ENCODE measurements at places on chromosomes 16 and 17.

GRCh38 chr17:81413497-81414135 lies 18.4 kb downstream of the BAHCC1 start:
- H3K27ac ChIP-seq = no peak overlapping the region
- DNase-seq = no peak
- H3K36me3 ChIP-seq = no peaks in the 10 kb centered on the region
- peaks cover 10% of the 10 kb centered on the region for H3K27me3 ChIP-seq
- H3K4me1 ChIP-seq = peaks cover 82% of the 10 kb centered on the region

GRCh38 chr17:148757-149156 lies 11.4 kb downstream of the SCGB1C2 start:
- no peak overlapping the region for H3K4me3 ChIP-seq
- no peaks in the 10 kb centered on the region for H3K36me3 ChIP-seq
- no peak overlapping the region for H3K27ac ChIP-seq
- peaks cover 3% of the 10 kb centered on the region for H3K4me1 ChIP-seq

DNA sequence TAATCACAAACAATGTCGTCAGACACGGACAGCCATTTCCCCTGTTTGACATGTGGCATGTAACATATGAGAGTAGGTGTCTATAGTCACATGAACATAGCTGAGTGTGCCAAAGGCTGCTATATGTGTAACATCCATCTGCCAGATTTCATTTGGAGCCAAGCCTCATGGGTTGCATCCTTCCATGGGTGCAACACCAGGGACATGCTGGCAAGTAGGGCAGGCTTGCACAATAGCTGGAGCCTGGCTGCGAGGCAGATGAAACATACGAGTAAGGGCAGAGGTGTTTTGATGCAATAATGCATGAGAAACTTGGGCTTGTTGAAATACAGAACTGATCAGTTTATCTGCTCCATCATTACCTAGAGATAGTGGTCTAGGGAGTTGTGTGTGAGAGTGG lies 9.0 kb upstream of the ZNF689 start:
- peaks cover 2% of the 10 kb centered on the region for H3K4me1 ChIP-seq
- no peak overlapping the region for H3K27ac ChIP-seq
- peaks cover 2% of the 10 kb centered on the region for H3K27me3 ChIP-seq

DNA sequence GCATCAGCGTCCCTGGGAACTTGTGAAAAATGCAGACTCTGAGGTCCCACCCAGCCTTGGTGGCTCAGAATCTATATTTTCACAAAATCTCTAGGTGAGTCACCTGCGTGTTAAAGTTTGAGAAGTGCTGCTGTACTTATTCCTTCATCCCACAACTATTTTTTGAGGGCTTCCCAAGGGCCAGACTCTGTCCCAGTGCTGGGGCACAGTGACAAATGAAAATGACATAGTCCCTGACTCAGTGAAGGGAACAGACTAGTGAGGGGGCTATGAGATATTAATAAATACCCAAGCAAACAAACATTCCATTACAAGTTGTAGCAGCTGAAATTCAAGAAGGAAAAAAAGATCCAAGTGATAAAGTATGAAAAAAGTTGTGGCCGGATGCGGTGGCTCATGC lies 9.9 kb upstream of the EMP2 start:
- no peak for DNase-seq
- H3K36me3 ChIP-seq = no peaks in the 10 kb centered on the region
- peaks cover under 1% of the 10 kb centered on the region for H3K4me1 ChIP-seq
- no peak overlapping the region for H3K27ac ChIP-seq
- H3K27me3 ChIP-seq = peaks cover 5% of the 10 kb centered on the region

DNA sequence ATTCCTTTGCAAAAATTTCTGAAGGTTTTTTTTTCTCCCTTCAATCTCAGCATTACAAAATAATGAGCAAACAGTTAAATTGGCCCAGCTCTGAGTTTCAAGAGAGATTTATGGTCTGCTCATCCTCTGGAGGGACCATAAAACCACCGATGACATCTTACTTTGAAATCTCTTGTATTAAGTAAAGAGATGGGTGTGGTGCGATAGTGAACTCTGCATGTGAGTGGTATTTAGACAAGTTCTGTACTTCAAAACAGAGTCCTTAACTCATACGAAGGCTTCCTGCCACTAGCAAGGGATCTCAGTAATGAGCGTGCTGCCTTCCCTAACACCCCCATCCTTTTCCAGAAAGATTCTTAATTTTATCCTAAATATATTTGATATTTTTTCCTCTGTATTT lies 2.1 kb downstream of the FAM20A start:
- peaks cover 40% of the 10 kb centered on the region for H3K27me3 ChIP-seq
- H3K27ac ChIP-seq = peak overlapping the region; percentile 89
- no peaks in the 10 kb centered on the region for H3K36me3 ChIP-seq
- peaks cover 25% of the 10 kb centered on the region for H3K4me1 ChIP-seq

DNA sequence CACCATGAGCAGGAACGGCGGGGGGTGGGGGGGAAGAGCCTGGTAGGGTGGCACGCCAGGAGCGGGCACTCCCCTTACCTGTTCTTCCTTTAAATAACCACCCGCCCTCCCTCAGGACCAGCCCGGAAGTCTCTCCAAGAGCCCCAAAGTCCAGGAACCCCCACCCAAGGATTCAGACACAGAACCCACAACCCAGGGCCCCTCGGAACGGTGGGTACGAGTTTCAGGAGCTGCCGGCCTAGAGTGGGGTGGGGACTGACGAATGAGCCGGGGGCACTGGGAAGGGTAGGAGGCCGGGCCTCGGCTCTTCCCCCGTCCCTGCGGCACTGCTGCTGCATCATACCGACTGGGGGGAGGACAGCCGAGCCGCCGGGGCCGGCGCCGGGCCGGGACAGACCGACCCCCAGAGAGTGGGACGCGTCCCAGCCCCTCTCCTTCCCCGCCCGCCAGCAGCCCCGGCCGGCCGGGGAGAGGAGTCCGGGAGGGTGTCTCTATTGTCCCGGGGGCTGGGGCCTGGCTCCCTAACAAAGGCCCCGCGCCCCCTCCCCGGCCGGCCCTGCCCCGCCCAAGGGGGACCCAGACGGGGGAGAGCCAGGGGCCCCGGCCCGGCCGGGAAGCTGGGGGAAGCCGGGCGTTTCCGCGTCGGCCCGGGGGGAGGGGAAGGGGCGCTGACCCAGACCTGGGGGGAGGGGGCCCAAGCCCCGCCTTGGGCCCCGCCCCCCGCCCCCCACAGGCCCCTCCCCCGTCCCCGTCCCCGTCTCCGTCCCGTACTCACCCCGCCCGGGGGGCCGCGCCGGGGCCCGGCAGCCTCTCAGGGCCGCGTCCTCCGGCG lies 747 bp downstream of the ATXN7L3 start:
- DNase-seq = peak; percentile 81
- no peaks in the 10 kb centered on the region for H3K27me3 ChIP-seq
- peaks cover 25% of the 10 kb centered on the region for H3K4me1 ChIP-seq
- peak overlapping the region; percentile 66 for H3K4me3 ChIP-seq
- peaks cover 37% of the 10 kb centered on the region for H3K36me3 ChIP-seq

DNA sequence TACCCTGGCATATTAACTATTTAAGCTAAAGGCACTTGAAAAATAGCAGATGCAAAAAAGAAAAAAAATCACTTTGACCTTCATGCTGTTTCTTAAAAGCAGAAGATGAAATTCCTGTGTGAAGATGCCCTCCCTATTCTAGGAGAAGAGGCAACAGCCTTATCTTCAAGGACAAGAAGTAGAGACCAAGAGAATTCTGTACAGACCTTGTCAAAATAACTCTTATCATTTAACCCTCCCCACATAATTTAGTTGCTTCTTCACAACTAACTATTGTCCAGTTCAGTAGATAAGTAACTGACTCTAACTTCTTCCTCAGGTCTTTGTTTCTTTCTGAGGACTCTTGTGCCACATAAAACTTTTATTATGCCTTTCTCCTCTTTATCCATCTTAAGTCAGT lies 72.0 kb upstream of the MARCHF10 start:
- no peaks in the 10 kb centered on the region for H3K36me3 ChIP-seq
- no peak overlapping the region for H3K27ac ChIP-seq
- no peak for DNase-seq
- H3K27me3 ChIP-seq = no peaks in the 10 kb centered on the region
- H3K4me1 ChIP-seq = peaks cover 4% of the 10 kb centered on the region
- no peak overlapping the region for H3K4me3 ChIP-seq

GRCh38 chr17:5422505-5422904 lies 2.5 kb downstream of the RPAIN start:
- no peak for DNase-seq
- H3K27me3 ChIP-seq = no peaks in the 10 kb centered on the region
- H3K36me3 ChIP-seq = peaks cover 46% of the 10 kb centered on the region
- H3K27ac ChIP-seq = no peak overlapping the region

DNA sequence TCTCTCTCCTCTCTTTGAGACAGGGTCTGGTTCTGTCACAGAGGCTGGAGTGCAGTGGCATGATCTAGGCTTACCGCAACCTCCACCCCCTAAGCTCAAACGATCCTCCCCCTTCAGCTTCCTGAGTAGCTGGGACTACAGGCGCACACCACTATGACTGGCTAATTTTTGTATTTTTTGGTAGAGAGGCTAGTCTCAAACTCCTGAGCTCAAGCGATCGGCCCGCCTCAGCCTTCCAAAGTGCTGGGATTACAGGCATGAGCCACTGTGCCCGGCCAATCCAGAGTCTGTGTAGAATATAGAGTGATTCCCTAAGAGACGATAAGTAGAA lies 65.8 kb upstream of the RPH3AL start:
- no peak overlapping the region for H3K4me3 ChIP-seq
- H3K27me3 ChIP-seq = no peaks in the 10 kb centered on the region
- no peaks in the 10 kb centered on the region for H3K4me1 ChIP-seq
- no peak overlapping the region for H3K27ac ChIP-seq
- no peak for DNase-seq

DNA sequence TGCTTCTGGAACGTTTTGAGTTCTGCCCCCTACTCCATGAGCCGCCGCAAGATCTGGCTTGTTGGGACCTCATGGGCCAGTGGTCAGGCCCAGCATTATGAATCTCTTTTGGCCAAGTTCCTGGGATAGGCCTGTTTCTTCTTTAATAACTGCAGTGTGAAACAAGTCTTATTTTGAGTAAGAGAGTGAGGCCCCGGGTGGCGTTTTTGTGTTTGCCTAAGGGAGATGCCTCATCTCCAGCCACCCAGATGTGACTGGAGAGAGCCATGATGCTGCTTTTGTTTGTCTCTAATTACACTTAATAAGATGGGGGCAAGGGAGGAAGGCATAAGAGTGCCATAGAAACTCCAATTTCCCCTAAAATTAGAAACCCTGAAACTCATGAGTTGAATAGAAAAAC lies 39.8 kb downstream of the KSR1 start:
- H3K36me3 ChIP-seq = no peaks in the 10 kb centered on the region
- DNase-seq = no peak
- no peaks in the 10 kb centered on the region for H3K27me3 ChIP-seq
- no peak overlapping the region for H3K27ac ChIP-seq

DNA sequence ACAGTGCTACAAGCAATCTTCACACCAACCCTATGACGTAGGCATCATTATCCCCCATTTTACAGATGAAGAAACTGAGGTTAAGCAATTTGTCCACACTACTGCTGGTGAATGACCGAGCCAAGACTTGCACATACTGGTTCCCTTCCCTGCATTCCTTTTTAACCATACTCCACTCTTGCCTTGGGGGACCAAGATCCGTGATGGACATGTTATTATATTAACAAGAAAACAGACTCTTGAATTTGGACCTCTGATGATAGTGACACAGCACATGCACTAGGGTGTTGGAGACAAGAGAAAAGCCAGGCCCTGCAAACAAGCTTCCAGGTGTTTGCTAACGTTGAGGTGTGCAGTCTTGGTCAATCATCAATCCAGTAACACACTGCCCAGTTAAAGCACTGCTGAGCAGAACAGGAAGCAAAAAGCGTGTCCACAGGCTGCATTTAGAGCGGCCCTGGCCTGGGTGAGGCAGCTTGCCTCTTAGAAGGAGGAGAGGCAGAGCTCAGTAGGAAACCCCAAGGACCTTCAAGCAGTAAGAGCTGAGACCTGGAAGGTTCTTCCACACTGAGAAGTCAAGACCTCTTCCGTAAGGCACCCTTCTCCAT lies 36.7 kb downstream of the HNF1B start:
- DNase-seq = no peak
- H3K4me1 ChIP-seq = no peaks in the 10 kb centered on the region
- H3K27me3 ChIP-seq = peaks cover 15% of the 10 kb centered on the region

DNA sequence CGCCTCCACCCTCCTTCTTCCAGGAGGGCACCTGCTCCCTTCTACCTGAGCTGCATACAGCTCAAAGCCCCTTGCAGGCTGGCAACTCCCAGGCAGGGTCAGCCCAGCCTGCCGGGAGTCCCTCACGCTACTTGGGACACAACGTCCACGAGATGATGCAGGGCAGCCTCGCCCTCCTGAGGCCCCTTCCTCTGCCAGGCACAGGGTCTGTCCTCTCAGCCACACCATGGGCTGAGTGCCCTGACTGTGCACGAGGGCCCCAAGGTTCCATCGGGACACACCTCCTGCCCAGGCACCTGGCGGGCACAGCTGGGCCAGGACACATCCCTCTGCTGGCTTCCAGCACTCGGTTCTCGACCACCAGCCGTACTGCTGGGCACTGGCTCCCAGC lies 30.9 kb upstream of the ZC3H18 start:
- H3K36me3 ChIP-seq = peaks cover 5% of the 10 kb centered on the region
- H3K27ac ChIP-seq = no peak overlapping the region
- no peak overlapping the region for H3K4me3 ChIP-seq

DNA sequence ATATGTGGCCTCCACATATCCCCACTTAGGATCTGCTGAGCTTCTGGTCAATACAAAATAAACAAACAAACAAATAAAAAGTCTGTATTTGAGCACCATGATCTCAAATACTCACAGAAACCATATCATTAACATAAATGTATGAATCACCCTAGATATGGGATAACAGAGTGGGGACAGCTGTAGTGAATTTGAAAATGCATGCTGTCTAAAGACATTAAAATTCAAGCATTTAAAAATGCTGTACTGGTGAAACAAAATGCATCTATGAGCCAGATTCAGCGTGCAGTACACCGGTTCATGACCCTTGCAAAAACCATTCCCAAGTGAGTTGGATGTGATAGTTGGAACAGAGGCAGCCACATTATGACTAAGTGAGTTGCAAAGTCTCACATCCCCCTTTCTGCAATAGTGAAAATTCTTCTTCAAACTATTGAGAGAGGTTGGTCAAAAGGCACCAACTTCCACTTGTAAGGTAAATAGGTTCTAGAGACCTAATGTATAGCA lies 12.3 kb downstream of the GRIN2A start:
- no peak overlapping the region for H3K27ac ChIP-seq
- no peaks in the 10 kb centered on the region for H3K36me3 ChIP-seq
- no peaks in the 10 kb centered on the region for H3K4me1 ChIP-seq
- H3K4me3 ChIP-seq = no peak overlapping the region
- DNase-seq = no peak

DNA sequence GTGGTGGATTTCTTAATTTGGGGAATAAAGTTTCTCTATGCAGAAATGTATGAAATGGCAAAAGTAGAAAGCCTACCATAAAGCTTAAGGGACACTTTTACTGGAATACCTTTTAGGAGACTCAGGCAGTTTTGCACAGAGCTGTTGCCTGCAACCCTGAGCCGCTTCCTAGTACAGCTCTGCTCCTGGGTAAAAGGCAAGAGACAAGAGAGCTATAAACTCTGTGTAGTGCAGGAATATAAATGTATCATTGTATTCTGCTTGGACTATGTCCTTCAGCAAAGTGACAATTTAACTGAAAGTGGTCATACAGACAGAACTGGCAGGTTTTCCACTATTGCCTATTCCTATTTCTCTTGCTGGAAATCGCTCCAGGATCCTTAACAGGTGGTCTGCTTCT lies 65.3 kb upstream of the MYOCD start:
- H3K27ac ChIP-seq = no peak overlapping the region
- no peak for DNase-seq
- no peaks in the 10 kb centered on the region for H3K27me3 ChIP-seq
- H3K4me1 ChIP-seq = no peaks in the 10 kb centered on the region
- H3K36me3 ChIP-seq = no peaks in the 10 kb centered on the region
